ENCODE measurements at places on chromosomes 6 and 20. TPM values are rescaled to one million over a fixed set of nuclear protein-coding genes. Genes with fewer than 3 reads are reported as not detected.
A peak's percentile ranks its signal among the peaks of the same experiment; 100 is the strongest.

The ADA gene
- total RNA-seq, result 35.2 TPM

The IL17A gene
- total RNA-seq, result not detected

The HLA-DRA gene
- 107 TPM for total RNA-seq

The CPNE5 gene
- 2.6 TPM for total RNA-seq

The TCF21 gene
- not detected for total RNA-seq

DNA sequence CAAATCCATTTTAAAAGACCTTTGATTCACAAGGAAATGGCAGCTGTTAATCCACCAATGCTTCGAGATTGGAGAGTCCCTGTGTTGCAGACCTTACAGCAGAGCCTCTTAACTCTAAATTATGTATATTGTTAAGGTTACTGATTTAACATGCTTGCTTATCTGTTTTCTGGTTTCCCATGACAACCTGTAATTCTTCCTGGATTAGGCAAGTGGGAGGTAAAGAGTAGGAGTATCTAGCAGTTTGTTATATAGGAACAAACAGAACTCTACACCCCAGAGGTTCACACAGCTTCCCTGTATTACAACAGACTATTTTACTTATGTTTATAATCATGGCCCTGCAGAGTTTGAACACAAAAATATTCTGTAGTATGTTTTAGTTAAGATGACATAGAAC, 39.5 kb downstream of the NKX2-4 start:
- DNase-seq, result no peak

- peak; percentile 82 for DNase-seq
Observed at GRCh38 chr6:42021847-42022754, 28.2 kb upstream of the TAF8 start.

GRCh38 chr20:34096699-34097444, 15.2 kb downstream of the EIF2S2 start:
- DNase-seq, result no peak

DNA sequence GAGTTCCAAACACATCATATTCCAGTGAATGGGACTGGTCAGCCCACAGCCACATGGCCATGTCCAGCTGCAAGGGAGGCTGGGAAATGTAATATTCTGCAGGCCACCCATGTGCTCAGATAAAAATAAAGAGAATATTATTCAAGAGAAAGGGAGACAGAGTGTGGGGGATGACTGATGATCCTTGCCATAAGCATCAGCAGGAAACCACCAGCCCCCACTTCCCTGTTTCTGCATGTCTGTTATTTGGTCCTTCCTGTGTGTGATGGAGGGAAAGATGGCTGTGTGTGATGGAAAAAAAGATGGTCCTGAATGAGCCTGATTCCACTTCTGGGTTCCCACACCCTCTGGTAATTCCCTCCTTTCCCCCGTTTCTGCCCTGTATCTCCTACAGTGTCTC, 13.1 kb upstream of the RSPO4 start:
- DNase-seq, result no peak

DNA sequence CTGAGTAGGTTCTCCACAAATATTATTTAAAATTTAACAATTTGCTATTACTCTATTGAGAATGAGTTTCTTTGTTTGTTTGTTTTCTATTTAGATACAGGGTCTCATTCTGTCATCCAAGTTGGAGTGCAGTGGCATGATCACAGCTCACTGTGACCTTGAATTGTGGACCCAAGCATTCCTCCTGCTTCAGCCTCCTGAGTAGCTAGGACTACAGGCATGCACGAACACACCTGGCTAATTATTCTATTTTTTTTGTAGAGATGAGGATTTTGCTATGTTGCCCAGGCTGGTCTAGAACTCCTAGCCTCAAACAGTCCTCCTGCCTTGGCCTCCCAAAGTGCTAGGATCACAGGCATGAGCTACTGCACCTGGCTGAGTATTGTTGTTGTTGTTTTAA, 122.2 kb downstream of the PHF3 start:
- no peak for DNase-seq

DNA sequence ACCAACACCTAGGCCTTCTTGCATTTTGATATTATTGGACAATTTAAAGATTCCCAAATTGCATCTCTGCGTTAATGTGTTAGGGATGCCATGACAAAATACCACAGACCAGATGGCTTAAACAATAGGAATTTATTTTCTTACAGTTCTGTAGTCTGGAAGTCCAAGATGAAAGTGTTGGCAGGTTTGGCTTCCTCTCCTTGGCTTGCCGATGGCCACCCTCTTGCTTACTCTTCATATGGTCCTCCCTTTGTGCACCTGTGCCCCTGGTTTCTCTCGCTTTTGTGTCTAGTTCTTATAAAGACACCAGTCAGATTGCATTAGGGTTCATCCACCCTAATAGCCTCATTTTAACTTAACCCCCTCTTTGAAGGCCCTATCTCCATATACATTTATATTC, 842.4 kb upstream of the FLRT3 start:
- DNase-seq, result no peak

- no peak for DNase-seq
Observed at GRCh38 chr20:36196676-36197075, 39.6 kb upstream of the AAR2 start.

- no peak for DNase-seq
Observed at GRCh38 chr20:48603819-48604405, 223.9 kb downstream of the PREX1 start.

DNA sequence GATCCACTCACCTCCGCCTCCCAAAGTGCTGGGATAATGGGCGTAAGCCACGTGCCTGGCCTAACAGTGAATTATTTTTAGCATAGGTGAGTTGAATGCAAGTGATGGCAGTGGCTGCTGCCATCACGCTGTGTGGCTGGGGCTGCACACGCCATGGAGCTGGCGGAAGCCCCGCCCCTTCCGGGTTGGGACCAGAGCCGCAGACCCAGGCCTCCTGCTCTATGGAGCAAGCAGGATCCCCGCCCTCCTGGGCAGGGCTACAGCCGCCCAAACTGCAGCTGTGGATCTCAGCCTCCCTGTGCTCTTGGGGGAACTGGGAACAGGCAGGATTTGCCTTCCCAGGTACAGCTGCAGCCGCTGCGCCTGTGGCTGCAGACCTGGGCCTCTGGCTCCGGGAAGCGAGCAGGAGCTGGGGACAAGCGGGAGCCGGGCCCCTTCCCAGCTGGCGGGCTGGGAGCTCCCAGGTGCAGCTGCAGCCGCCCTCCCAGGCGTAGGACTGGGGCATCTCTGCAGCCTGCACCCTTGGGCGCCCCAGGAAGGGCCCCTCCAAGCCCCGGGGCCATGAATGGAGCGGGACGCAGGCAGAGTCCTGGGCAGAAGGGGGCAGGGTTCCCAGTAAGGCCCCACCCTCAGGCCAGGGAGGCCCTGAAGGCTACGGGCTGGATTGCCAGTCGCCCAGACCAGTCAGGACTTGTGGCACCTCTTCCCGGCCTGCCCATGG, 30.9 kb upstream of the SLA2 start:
- DNase-seq, result no peak
